ENCODE measurements at places on chromosomes 12 and 14.

DNA sequence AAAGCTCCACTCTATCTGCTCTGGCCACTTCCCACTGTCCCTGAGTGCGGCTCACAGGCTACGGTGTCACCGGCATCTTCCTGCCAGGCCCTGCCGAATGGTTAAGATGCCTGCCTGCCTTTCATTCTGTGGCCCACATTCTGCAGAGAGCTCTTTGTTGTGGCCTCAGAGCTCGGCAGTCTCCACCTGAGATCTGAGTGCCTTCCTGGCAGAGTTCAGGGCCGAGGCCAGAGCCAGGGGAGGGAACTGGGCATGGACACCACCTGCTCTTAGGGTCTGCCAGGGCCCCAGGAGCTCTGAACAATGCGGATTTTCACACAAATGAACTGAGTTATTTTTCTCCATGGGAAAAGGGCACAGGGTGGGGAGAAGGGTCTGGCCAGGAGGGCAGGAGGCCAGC is 127.2 kb downstream of the RBM19 start:
- DNase-seq, result no peak

DNA sequence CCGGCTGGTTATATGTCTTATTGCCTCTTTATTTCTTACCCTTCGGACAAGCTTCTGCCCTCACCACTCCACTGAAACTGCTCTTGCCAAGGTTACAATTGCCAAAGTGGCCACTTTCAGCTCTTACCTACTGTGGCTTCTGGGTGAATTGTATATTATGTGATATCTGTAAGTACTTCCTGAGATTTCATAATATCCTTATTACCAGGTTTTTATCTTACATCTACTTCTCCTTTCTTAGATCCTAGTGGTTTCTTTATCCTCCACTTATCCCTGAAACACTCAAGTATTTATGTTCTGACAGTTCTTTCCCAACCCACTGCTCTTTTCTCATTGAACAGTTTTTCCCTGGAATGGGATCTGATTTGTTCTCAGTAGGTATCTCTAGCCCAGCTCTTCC is 10.5 kb downstream of the CELA1 start:
- DNase-seq, result no peak

DNA sequence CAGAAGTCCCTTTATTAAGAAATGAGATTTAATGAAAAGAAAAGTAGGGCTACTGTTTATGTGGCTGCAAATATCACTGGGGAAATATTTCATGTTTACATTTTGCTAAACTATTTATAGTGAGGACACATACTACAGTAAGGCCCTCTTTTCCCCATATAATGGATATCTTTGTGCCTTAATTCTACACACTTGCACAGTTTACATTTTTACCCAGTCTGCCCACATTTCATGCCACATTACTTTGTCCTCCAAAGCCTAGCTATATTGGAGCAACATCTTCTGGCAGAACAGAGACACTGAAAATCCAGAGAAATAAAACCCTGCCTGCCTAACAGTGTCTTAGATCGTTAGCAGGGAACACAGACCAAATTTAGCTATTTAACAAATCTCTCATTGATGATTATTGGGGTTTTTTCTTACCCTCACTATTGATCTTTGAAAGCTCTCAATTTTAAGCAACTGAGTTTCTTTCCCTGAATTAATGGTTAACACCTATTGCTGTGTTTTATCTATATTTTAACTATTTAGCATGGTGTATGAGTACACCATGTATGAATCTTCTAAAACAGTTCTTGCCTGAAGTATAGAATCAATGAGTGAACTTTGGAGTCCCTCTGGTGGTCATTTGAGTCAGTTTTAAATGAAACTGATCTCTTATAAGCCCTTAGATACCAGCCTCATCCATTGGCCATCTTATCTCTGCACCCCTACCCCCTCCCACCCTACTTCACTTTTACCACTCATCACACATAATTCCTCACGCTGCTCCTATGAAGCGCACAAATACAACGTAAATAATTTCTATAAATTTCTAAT is 170.2 kb downstream of the BCAT1 start:
- DNase-seq, result peak; percentile 84

DNA sequence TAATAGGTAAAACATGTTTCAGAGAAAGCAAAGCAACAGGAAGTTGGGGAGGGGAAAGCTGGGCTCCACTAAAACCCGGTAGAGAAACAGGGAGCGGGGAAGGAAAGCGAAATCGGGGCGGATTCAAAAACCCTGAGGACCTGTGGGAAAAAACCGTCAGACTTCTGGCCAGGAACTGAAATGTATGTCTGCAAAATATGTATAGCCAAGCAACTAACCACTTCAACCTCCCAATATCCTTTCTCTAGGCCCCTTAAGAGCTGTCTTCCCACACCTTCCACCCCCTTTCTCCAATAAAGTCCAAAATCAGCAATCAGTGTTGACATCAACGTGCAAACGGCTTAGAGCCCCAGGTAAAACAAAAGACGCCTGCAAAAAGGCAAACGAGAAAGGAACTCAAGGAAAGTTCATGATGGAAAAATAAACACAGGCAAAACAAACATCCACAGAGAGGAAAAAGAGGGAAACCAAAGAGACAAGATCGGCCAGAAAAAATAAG is 32.8 kb downstream of the SIX1 start:
- no peak for DNase-seq

GRCh38 chr14:59482541-59483331 is 1.5 kb downstream of the L3HYPDH start:
- no peak for DNase-seq

DNA sequence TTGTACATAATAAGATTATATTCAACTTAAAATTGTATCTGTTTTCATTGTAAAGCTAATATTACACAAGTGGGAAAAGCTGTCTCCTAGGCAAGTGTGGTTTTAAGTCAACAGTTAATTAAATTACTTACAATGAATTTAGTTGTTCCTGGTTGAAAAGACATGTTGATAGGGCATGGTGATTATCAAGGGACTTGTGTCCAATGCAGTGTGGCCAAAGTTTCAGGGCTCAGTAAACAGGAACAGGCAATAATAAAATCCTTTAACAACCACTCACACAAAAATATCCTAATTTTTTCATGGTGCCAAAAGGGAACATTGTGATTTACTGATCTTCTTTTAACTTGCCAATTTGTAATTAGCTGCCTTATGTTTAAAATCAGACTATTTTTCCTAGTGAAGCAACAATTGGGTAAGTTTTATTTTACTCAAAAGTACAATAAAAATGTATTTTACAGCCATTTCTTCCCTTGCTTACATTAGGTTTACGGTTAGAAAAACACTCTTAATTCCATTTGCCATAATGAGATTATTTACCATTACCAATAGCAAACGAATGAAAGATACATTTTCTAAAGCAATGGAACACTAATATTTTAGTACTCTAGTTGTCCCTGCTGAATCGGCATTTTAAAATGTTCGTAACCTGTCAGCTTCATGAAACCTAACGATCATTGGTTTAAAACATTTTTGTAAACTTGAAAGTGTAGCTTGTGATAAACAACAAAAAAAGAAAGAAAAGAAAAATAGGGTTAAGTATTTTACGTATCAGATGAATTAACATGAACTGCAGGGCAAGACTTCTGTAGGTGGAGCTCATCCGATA is 1.8 kb upstream of the WNK1 start:
- DNase-seq, result peak; percentile 62

DNA sequence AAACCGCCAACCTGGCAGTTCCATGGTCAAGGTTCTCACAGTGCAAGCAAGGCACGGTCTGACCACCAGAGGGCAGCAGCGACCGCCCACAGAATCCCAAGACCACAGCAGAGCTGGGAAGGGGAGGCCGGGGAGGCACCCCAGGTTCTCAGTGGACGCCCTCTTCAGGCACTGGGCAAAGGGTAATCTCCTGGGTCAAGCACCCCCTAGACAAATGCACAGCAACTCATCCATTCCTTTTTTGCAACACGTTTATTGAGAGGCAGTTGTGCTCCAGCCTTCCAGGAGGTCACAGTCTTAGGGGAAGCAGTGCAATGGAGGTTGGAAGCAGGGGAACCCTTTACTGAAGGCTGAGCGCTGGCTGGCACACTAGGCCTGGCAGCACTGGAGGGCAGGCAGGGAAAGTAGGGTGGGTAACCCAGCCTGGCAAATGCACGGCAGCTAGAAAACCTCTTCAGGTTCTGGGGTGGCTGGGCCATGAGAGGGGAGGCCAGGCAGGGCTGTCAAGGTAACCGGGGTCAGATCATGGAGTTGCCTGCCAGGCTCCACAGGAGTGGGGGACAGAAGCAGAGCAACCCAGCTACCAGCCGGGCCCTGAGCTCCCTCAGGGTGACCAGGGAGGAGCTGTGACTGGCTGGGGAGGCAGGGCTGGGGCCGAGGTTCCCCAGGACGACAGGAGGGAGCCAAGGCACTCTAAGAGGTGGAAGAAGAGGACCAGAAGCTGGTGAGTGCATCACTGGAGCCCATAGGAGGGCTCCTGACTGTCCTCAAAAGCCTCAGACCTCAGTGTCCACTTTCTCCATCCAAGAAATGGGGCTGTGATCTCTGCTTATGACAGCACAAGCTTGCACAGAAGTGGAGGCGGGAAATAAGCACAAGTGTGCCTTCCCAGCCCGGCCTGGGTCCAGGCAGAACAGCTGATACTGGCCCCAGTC is 1.8 kb upstream of the RHOF start:
- DNase-seq, result peak; percentile 86

GRCh38 chr14:90087433-90087832 is 25.6 kb downstream of the KCNK13 start:
- no peak for DNase-seq

DNA sequence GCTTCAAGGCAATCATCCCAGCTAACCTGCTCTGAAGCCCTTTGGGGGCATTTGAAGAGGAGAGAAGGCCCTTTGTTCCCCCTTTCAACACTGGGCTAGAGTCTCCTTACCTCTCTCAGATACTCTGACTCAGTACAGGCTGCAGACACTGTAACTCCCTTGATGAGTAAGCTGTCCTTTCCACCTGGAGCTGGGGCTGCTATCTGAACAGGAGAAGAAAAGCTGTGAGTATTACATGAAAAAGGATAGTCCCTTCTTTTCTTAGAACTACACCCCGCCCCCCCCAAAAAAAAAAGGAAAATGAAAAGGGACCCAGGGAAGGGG is 186.6 kb upstream of the PLEKHG7 start:
- DNase-seq, result peak; percentile 3

DNA sequence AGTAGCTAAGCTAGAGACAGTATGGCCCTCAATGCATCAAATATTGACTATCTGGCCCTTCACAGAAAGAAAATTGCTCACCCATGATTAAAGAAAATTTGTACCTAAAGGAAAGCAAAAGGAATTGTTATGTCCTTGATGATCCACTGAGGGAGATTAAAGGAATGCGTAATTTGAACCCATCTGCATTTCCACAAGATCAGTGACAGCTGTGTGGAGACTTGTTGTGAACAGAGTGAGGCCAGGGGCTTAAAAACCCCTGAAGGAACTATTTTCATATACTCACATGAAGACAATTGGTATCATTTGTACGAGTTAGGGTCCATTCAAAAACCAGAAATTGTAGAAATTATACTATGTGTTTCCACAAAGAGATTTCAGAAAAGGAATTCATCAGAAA is 1908.1 kb upstream of the SEL1L start:
- peak; percentile 3 for DNase-seq

- no peak for DNase-seq
Measured at GRCh38 chr12:52546126-52546525, 6.8 kb downstream of the KRT71 start.

- DNase-seq, result peak; percentile 32
Measured at GRCh38 chr12:122060081-122060501, 18.5 kb upstream of the MLXIP start.

DNA sequence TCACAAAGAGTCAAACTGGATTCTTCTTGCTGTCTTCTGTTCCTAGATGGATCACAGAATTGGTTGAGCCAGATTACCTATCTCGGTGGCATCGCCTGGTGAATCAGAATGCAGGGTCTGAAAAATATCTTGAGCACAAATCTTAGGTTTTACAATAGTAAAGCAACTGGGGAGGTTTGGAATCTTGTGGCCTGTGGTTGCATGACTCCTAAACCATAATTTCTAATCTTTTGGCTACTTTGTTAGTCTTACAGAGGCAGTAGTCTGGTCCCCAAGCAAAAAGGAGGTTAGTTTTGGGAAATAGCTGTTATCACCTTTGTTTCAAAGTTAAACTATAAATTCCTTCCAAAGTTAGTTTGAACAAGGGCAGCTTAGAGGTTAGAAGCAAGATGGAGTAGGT is 1488.5 kb upstream of the FLRT2 start:
- no peak for DNase-seq

DNA sequence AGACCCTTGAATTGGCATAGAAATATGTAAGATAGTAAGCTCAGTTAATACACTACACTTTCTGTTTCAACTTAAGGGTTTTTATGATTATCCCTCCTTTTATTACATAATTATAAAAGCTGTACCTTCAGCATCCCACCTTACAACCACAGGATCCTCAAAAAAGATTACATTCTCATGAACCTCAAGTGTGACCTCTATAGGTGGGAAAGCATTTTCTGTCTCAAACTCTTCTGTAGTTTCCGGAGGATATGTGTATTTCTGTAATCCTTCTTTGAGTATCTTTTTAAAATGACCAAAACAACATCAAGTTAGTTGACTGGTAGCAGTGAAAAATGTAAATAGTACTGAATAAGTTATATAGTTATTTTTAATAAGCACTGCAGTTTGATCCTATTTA is 75.9 kb downstream of the DNAI7 start:
- DNase-seq, result no peak

DNA sequence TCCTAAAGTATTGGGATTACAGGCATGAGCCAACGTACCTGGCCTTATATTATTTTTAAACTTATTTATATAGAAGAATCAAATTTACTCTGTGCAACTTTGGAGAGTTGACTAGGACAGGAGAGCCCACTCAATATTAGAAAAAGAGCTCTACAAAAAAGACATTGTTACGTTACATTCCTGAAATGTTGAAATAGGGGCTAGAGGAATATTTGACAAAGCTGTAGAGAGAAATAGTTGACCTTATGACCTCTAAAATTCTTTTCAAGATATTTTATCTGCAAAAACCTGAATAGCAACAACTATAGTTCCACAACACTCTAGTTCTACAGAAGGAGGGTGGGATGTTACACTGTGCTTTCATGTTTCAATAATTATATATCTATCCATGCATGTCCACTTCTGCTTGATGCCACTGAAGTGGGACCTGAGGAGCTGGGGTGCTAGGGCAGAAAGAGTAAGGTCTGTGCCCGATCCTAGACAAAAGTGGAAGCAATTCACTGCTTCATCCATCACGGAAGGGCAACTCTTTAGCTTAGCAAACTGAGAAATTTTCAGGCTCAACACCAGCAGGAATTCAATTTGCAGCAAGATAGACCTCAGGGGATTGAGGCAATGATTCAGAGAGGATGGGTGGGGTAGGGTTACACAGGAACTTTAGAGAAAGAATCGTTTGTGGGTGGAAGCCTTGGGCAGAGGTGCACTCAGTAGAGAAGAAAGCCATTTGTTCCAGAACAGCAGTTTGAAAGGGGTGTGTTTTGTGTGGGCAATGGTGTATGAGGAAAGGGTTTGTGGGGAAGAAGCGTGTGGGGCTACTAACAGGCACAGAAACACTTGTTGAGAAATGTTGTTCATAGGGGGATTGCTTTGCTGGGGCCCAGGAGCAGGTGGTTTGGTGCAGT is 16.0 kb upstream of the RNASE10 start:
- DNase-seq, result no peak

GRCh38 chr12:56995930-56996496 is 10.3 kb downstream of the ZBTB39 start:
- no peak for DNase-seq

- no peak for DNase-seq
Measured at GRCh38 chr12:6047249-6048237, 76.9 kb downstream of the VWF start.

GRCh38 chr12:46492471-46493085 is 120.0 kb upstream of the SLC38A2 start:
- no peak for DNase-seq

GRCh38 chr12:133202493-133203343 is 21.4 kb downstream of the ZNF268 start:
- no peak for DNase-seq

All from NCI-H82 (cell line).